NCI-H748 treated with DMSO at 0.1 percent for 48 hours (cell line): ENCODE measurements at places on chromosomes 7 and 10.

DNA sequence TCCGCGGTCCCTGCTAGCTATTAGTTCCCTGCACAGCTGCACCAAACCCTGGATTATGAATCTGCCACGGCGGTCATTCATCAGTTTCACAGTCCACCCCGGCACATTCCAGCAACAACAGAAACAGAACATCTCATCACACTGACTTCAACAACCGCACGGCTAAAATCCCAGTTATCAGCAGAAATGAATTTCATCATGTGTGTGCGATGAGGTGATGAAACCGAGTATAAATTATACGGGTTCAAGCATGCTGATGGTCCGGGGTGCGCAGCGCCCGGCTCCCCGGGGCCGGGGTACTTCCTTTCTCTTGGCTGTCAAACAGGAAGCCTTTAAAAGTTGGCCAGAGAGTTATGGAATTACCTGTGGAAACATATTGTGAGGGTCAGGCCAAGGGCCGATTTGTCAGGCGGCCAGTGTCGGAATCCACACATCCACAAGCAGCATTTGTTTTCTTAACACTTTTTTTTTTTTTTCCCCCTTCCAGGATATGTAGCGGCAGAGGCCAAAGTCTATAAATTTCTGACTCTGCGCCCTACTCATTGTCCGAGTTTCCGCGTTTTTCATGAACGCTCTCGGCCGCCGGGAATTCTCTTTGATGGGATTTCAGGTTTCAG lies 420.9 kb upstream of the MGMT start:
- DNase-seq = no peak

- DNase-seq = no peak
Observed at GRCh38 chr7:132511921-132512320, 64.3 kb downstream of the PLXNA4 start.

DNA sequence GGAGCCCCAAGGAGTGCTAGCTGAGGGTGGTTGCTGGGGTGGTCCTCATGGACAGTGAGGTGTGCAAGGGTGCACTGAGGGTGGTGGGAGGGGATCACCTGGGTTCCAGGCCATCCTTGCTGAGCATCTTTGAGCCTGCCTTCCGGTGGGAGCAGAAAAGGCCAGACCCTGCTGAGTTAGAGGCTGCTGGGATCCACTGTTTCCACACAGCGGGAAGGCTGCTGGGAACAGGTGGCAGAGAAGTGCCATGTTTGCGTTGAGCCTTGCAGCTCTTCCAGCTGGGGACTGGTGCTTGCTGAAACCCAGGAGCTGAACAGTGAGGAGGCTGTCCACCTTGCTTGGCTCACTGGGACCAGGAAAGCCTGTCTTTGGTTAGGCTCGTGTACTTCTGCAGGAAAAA lies 34.9 kb downstream of the PRF1 start:
- DNase-seq = no peak

DNA sequence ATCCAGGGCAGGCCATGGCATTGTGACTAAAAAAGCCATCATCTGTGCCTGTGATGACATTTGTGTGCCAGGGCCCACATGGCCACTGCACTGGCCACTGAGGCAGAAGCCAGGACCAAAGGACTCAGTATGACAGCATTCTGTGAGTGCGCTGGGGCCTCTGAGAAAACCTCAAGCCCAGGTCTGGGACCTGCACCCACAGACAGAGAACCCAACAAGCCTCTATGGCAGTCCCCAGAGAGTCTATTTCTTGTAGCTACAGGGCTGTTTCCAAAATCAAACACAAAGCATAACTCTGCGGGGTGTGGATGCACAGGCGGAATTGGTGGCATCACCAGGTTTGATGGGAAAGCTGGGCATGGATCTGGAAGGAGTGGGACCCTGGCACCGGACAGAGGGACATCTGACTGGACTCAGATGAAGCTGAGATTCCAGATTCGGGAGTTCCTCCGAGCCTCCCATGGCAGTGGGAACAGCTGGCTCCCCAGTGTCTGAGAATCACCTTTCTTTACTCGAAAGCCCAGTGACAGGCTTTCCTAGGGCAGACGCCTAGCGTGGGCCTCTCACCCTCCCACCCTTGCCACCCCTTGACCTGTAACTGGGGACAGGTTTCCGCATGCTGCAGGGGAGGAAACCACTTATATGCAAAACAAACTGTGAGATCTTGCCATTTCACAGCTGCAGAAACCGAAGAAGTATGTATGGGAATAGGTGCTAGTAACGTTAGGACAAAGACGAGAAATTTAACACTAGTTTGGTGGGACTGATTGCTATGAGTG lies 70.6 kb upstream of the RHEB start:
- DNase-seq = no peak

DNA sequence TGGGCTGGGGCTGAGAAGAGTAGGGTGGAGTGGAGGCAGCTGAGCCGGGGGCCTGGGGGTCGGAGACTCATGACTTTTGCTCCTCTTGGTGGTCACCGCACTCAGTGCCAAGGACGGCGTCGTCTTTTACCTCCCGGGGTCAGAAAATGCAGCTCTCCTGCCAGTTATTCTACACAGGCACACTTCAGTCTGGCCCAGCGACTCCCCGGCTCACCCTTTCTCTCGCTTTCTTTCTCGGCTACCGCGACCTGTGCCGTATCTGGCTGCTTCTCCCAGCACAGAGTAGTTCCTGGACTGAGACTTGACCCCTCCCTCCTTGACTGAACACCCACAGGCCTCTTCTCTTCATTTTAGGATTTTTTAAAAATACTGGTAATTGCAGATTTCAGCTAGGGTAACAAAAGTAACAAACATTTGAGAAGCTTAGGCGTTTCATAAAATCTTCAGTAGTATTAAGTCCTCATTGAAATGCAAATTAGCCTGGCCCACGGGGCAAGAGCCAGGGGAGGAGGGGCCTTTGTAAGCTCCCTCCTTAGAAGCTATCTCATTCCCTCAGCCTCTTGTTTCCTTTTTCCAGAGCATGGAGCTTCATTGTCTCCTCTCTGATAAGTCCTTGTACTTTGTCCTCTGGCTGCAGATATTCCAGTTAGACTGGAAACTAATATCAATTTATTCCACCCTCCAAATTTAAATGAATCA lies 1.1 kb upstream of the PRLHR start:
- DNase-seq = no peak

- peak; percentile 36 for DNase-seq
Observed at GRCh38 chr7:117119192-117119924, 166.1 kb downstream of the ST7 start.

- DNase-seq = no peak
Observed at GRCh38 chr7:105030447-105030846, 16.4 kb downstream of the KMT2E start.

- DNase-seq = no peak
Observed at GRCh38 chr7:20293336-20293735, 37.4 kb upstream of the ITGB8 start.

GRCh38 chr10:131485732-131486131 lies 174.2 kb upstream of the TCERG1L start:
- DNase-seq = no peak

DNA sequence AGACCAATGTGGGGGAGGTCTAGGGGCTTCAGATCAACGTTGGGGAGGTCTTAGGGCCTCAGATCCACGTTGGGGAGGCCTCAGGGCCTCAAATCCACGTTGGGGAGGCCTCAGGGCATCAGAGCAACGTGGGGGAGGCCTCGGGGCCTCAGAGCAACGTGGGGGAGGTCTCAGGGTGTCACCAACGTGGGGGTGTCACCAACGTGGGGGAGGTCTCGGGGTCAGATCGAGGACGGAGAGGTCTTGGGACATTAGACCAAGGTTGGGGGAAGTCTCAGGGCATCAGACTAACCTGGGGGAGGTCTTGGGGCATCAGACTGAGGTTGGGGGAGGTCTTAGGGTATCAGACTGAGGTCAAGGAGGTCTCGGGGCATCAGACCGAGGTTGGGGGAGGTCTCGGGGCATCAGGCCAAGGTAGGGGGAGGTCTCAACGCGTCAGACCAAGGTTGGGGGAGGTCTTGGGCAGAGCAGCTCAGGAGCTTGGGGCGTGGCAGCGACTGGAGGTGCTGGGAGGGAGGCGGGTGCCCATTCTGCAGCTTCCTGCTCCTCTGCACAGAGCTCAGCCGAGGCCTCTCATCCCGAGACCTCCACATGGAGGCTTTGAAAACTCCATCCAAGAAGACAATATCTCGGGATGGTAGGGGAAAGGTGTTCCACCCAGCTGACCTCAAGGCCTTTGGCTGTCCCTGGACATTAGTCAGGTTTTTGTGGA lies 159.8 kb downstream of the WDR37 start:
- no peak for DNase-seq

GRCh38 chr10:131644289-131644688 lies 256.5 kb upstream of the PPP2R2D start:
- no peak for DNase-seq

GRCh38 chr10:73926152-73926764 lies 15.3 kb downstream of the PLAU start:
- no peak for DNase-seq

DNA sequence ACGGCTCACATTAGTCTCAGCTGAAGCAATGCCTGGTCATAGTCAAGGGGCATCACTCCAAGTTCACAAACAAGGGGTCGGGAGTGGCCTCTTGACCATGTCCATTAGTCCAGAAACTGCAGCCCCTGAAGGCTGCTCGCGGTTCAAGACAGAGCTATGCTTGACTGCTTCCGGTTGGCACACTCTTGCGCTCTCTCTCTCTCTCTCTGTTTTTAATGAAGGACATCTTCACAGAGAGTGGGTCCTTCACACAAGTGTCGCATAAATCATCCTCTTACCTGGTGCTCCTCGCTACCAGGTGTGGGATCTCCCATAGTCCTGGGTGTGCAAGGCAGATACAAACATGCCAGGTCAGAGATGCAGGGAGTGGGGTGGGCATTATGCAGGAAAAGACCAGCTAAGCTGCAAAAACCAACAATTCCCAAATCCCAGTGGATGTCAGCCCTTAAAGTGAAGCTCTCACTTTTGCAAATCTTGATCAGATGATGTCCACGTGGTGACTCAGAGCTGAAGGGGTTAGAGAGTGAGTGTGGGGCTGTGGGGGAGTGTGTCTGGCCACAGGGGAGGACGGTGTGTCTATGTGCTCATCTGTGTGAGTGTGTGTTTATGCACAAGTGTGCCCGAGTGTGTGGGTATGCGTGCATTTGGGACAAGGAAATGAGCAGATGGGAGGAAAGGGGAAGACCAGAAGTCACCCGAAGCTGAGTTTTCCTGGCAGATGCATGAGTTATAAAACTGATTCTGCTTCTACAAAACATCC lies 83.7 kb upstream of the PPP2R2D start:
- DNase-seq = no peak

DNA sequence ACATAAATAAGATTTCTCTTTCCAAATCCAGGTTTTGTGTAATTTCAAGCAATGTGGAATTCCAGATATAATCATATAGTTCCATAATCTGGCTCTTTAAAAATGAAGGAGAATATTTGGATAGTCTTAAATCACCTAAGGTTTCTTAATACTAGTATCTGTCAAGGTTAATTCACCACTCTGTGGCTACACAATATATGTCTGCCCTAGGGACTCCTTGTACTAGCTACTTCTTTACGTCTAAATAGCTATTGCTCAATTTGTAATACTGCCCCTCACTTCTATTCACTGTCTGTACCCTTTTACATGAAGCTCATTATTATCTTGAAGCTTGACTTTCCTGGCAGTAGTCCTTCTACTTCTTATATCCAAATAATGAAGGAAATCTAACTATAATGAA lies 47.2 kb downstream of the CACNA2D1 start:
- no peak for DNase-seq

DNA sequence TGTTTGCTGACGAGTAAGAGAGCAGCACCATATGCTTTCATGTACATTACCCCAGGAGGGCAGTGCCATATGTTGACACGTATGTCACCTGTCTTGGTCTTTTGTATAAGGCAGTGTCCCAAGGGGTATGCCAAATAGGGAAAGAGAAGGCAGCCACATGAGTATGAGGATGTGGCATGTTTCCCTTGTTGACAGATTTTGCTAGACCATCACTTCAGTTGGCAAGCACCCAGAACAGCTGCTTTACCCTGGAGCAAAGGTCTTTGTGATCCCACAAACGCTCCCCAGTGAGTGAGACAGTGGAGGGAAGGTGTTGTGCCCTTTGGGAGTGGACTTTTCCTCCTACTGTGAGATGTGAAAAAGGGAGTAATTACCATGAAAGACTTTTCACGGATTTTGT lies 350.1 kb downstream of the ETV1 start:
- DNase-seq = peak; percentile 98

DNA sequence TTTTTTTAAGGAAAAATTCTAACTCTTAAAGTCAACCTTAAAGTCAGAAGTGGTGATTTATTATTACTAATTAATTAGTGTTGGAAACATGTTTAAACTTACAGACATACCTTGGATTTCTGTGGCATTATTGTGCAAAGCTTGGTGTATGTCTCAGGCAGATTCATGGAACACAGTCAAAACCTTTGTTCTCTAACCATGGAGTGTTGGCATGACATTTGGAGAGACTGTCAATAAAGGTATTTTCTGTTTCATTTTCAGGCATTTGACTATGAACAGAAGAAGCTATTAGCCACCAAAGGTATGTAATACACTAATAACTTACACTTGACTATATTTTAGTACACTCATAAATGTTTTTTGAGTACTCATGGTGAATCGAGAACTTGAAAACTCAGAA lies 293.7 kb downstream of the BICC1 start:
- DNase-seq = no peak
